ENCODE measurements at places on chromosomes 1 and 21.

DNA sequence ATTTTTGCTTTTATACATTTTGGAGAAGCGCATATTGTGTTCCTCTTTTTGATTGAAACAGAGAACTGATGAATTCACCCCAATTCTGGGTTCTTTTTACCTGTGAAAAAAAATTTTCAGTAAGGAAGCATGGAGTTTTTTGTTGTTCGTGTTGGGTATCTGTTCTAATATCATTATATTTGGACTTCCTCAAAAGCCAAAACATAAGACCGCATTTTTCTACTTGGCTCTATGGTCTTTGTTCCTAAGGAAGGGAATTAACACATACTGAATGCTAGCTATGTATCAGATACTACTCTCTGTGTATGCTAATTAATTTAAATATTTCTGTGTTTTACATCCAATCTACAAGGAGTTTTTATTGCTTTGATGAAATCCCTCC lies 12.9 kb downstream of the EPB41 start:
- no peak for DNase-seq

DNA sequence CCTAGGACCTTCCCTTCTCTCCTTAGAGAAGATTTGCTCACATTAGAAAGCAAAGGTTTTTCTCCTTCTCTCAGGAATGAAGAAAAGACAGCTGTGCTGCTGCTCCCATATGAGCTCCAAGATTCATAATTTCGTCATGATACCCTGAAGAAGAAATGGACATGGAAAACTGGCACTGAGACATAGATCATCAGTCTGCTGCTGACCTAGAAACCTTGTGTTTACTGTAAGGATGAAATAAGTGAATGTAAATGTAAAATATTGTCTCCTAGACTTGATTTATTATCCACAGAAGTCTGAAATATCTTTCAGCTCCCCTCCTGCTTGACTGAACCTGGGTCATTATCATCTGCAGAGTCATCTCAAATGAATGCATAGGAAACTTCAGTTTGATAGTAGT lies 77.9 kb downstream of the ZC3H11B start:
- DNase-seq: no peak

DNA sequence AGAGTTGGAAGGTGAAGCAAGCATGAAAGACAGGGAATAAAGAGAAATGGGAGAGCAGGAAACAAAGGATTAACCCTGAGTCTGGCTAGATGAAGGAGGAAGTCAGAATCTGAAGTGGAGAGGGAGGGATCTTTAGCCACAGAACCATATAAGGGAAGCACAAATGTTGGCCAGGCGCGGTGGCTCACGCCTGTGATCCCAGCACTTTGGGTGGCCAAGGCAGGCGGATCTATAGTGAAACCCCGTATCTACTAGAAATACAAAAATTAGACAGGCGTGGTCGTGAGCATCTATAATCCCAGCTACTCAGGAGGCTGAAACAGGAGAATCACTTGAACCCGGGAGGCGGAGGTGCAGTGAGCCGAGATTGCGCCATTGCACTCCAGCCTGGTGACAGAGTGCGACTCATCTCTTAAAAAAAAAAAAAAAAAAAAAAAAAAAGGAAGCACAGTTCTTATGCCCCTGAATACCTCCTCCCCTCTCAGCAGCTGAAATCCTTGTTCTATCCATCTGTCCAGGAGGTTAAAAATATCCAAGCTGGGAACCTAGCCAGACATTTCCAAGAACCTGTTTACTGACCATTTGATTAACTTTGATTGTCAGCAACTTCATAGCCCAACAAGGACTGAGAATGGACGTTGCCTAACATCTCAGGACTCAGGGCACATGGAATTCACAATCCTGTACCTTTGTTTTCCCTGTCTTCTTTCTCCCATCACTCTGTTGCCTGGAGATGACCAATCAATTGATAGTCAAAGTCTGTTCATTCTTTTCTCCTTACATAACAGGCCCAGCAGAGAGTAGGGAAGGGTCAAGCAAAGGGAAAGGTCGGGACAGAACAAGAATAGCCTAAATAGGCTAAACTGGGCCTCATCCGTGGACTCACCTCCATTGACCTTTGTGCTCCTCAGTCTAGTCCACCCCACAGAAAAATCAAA lies 10.6 kb downstream of the TXNIP start:
- no peak for DNase-seq

- DNase-seq: no peak
Observed at GRCh38 chr1:151237678-151238466, 16.7 kb upstream of the PSMD4 start.

- DNase-seq: no peak
Observed at GRCh38 chr1:68808351-68808750, 311.5 kb upstream of the DEPDC1 start.

DNA sequence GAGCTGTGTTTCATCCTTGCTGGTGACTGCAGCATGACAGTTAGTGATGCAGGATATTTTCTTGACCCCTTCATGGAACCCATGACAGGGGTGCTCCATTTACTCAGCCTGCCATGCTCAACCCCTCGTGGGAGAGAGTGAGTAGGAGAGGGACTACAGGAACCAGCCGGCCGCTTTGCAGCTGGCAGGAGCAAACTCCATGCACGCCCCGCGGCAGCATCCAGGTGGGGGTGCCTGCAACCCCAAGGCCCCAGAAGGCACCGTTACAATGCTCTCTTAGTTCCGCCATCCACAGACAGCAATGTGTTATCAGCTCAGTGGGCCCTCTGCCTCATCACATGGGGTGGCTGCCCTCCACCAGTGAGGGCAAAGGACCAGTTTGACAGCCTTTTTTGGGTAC lies 135.1 kb downstream of the SLC35F3 start:
- no peak for DNase-seq

GRCh38 chr1:247472035-247472434 lies 14.1 kb upstream of the OR2B11 start:
- no peak for DNase-seq

- DNase-seq: no peak
Observed at GRCh38 chr1:188763541-188763940, 1714.1 kb downstream of the BRINP3 start.

DNA sequence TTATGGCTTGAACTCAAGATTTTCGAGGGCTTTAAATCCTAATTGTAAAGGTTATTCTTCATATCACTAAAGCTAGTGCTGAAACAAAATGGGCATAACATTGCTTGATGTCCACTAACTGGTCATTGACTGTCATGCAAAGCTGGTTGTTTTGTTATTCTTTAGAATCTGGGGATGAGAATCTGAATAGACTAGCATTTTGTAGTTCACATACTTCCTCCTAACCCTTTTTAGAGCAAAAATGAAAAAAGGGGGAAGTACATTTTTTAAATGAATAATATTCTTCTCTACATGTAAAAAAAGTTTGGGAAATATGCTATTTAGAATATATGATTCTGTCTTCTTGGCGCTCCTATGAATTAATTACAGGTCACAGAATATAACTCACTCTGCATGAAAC lies 72.2 kb upstream of the HMCN1 start:
- no peak for DNase-seq

- no peak for DNase-seq
Observed at GRCh38 chr1:151935154-151935553, 25.8 kb upstream of the THEM4 start.

All from stimulated activated CD4-positive, alpha-beta T cell treated with anti-CD3 and anti-CD28 coated beads, TNF-alpha, amount 100 ng/mL, for 1 hour (primary cell).